ENCODE measurements at places on chromosomes 1 and 21.

DNA sequence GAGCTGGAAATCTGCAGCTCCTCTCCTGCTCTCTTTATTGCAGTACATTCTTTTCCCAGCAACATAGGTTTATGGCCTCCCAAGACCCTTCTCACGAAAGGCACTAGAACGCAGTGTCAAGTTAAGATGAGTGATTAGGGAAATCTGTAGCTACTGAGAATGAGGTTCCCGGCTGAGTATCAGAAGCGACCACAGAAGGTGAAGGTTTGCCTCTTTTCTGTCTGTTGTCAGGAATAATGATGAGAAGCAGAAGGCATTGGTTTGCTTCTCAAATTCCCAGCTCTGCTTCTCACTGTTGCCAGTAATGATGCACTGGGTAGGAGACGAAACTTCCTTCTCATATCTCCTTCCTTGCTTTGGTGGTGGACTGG lies 128.4 kb downstream of the NTMT2 start:
- DNase-seq = no peak

GRCh38 chr1:151327903-151328674 lies 873 bp upstream of the PI4KB start:
- DNase-seq = peak; percentile 16

DNA sequence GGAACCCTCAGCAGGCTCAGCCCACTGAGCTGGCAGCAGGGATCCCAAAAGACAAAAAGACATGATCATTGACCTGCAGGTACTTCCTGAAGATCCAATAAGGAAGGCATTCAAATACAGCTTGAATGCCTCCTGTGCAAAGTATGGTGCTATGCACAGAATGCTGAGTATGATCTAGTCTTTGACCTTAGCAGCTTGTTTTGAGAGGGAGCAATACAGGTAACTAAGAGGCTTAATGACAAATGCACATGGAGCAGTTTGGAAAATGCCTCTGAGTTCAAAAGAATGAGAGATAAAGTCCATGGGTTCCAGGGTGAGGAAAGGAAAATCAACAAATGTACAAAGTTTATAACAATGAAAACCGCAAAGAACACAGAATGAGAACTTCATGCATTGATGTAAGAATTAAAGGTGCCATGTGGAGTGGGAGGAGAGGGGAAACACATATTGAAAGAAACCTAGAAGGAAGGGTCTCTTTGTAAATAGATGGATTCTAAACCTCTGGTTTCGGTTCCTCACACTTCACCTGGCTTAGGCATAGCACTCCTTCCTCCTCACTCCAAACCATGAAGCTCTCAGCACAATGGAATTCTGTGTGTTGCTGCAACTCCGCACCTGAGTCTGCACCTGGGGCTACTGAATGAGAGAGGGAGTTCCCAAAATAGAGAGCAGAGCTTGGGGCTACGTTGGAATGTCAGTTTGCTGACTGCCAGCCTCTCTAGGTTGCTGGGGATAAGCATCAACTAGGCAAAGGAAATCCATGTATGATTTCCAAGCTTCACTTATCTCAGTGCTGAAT lies 77.6 kb downstream of the PLXNA2 start:
- DNase-seq = no peak

DNA sequence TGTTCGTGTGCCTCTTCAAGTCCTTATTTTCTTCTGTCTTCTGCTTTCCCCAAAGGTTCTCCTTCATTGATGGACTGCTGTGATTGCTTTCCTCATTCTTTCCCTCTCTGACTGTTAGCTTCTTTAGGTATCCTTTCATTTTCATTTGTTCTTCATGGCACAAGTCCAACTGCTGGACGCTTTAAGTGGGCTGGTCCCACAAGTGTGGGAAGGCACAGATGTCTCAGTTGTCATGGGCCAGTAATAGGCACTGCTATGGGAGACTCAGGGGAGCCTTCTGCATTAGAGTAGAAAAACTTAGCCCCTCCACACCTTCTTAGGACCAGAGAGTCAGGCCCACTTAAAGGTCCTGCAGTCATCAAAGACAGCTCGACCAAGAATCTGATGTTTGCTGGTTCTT lies 122.3 kb upstream of the C1orf105 start:
- no peak for DNase-seq

- no peak for DNase-seq
Observed at GRCh38 chr1:213883618-213884017, 104.2 kb upstream of the PROX1 start.

DNA sequence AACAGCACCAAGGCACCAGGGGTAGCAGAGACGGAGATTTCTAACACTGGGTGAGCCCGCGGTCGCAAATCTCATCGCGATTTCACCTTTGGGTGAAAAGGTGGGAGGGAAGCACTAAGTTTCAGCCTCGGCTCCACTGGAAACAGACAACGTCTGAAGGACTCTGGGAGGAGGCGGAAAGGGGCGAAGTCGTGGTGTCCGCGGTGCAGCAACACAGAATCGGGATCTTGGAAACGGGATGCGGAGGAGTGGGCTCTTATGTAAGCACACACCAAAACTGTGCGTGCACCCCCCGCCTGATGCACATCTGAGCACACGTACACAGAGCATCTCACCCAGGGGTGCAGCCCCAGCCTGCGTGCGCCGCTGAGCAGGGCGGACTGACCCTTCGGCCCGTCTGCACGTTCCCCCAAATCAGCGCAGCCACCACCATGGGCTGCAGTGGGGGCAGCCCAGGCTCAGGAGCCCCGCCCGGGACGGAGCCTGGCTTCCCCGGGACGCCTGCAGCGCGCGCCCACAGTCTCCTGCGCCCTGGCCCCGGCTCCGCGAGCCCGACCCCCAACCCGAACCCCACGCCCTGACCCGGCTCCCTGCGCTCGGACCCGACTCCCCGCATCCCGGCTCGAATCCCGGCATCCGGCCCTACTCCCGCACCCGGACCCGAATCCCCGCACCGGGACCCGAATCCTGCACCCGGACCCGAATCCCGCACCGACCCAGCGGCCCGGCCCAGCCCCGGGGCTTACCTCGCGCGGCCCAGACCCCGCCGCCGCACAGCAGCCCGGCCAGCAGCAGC lies 670 bp downstream of the CLSTN1 start:
- DNase-seq = peak; percentile 54
